ENCODE measurements at places on chromosomes 4 and X.

GRCh38 chr4:134540588-134540987, 339.0 kb upstream of the PABPC4L start:
- DNase-seq: no peak

DNA sequence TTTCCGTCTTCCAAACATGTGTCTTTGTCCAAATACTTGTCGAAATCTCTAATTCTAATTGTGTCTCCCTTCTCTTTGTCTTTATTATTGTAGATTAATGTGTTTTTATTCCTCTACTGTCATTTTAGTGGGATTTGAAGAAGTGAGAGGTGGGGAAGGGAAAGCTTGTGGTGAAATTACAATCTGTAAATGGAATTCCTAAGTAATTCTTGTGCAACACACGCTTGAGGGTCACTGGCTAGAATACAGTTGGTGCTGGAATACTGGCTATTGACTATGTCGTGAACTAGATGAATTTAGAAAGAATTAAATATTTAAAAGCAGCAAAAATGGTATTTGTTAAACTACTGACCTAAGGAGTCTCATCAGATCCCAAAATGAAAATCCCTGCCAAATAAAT, 10.7 kb upstream of the FNIP2 start:
- DNase-seq: no peak

- no peak for DNase-seq
Observed at GRCh38 chrX:154542723-154543424, 3.8 kb downstream of the G6PD start.

- DNase-seq: no peak
Observed at GRCh38 chr4:141713185-141713584, 76.8 kb downstream of the IL15 start.

DNA sequence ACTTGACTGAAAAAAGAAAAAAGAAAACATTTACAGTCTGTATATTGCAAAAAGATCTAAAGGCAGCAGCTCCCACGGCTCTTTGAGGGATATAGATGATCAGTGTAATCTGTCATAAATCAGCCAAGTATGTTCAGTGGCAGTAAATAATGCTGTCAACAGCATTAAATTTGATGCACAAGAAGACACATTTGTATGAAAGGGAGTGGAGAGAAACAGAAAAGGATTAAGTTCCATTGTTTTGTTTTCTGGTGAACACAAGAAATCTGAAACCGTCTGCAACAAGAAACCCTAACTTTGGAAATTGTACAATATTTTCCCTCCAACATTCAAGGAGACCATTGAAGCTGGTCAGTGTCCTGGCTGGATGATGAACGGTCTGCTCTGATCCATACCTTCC, 27.6 kb upstream of the C1QTNF7 start:
- peak; percentile 47 for DNase-seq

GRCh38 chr4:152679414-152680281, at the start of gene TMEM154:
TMEM154 (minus strand) TSS chr4:152679997; CDS start chr4:152679933, 64 bp downstream.
- DNase-seq: peak; percentile 82

DNA sequence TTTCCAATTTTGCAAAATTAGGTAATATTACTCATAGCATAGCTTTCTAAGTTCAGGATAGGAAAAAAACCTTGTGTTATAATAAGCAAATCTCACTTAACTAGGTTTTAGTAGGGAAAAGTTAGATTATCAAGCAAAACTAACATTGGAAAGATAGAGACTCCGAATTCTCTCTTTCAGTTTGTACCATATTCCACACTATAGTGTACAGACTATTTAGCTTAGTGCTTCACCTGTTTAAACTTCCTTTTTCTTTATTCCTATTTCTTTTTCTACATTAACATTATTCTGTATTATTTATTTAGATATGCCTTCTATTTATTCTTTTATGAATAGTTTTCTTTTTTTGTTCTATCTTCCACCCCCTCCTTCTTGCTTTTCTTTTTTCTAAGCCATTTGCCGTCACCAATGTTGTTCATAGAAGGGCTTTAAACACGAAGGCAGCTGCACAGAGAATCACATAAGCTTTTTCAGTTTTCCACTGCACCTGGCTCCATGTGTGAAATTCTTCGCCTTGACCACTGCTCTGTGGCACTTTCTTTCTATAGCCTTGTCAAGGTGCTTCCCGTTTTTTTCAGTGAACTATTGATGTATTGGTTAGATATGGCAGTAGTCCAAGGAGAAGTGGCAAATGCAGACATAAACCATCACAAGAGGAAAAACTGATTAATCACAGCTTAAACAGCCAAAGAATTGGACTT, 8.5 kb downstream of the PCDH10 start:
- no peak for DNase-seq

- no peak for DNase-seq
Observed at GRCh38 chr4:71827826-71828225, 43.9 kb upstream of the GC start.

- DNase-seq: no peak
Observed at GRCh38 chrX:53458082-53458481, 23.9 kb upstream of the HSD17B10 start.

GRCh38 chr4:145935253-145936141, 3.1 kb downstream of the ZNF827 start:
- no peak for DNase-seq

- DNase-seq: peak; percentile 19
Observed at GRCh38 chrX:8067754-8068462, 103.2 kb downstream of the VCX2 start.

DNA sequence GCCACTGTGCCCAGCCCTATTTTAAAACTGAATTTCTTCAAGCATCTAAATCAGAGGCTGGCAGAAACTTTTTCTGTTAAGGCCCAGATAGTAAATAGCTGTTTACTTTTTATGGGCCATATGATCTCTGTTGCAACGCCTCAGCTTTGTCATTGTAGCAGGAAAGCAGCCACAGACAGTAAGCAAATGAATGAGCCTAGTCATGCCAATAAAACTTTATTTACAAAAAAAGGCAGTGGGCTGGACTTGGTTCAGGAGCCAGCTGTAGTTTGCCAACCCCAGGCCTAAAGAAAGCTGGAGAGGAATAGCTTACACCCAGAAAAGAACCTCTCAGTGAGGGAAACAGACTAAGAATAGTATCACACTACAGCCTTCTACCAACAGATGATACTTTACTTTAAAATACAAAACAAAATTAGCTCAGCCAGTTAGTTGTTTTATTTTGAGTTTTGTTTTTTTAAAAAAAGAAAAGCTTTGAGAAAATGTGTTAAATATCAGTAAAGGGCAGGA, 25.5 kb downstream of the CHST7 start:
- no peak for DNase-seq

DNA sequence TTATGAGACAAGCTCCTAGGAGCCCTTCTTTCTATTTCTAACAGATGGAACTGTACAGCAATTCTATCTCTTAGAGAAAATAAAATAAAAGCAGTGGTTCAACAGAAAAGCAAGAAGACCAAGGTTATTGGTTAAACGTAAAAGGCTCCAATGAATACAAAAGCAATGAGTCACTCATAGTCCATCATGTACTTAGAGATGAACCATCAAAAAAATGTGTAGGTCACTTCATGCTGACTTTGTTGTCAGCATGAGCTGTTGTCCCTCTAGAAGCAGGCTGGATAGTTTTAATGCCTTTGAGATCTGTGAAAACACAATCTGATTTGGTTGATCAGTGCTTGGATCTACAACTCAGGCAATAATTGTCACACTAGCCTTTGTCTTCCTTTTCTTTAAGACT, 378.6 kb upstream of the ANXA10 start:
- no peak for DNase-seq

DNA sequence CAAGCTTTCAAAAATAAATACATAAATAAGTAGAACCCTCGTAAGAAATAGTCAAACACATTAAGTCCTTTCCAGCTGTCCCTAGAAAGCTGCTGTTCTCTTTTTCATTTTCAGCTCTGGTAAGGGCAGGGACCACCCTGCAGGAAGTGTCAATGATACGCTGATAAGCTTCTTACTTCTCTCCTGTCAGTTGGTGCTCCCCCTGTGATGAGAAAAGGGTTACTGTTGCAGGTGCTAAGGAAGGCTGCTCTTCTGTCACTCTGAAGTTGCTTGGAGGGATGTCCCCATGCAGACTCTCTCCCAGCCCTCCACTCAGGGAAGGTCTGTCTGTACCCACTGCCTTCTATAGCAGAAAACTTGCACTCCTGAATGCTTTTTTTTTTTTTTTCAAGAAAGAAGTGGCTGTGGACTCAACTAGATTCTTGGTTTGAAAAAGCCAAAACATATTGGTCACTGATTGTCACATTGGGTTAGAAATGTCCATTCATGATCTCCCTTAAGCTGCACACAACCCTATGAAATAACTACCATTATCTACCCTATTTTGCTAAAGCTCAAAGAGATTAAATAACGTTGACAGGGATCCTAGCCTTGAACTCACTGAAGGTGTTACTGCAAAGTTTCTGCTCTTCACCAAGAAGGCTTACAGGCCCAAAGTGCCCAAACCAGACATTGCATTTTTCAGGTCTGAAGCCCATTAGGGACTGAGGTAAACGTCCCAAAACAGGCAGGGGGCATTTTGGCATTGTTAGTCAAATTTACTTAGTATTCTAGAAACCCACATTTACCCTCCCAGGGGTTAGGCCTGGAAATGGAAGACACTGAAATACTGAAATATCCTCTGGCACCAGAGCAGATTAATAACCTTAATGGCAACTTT, 1.2 kb downstream of the CXCL3 start:
- DNase-seq: no peak

- no peak for DNase-seq
Observed at GRCh38 chrX:40424259-40424658, 156.5 kb upstream of the ATP6AP2 start.

DNA sequence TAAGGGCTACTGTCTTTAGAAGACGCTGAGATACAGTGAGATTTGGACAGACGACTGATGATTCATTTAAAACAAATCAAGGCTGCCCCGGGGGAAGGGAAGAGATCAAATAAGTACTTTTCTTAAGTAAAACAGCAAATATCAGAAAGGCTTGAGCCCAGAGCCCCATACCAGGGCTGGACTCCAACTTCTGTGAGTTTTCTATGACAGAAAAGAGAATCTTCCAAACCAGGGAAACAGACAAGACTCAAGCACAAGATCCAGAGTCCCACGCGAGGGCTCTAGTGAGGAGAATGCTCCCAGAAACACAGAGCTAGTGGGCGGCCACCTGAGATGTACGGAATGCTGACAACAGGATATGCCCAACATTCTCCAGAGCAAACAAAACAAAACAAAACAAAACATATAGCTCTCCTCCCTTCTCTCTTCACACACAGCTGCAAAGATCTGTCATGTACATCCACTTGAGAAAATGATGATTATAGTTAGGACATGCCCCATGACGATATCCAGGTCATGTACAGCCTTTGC, 13.1 kb downstream of the ACSL1 start:
- DNase-seq: no peak

- DNase-seq: no peak
Observed at GRCh38 chr4:26223155-26223554, 97.7 kb upstream of the RBPJ start.

- DNase-seq: no peak
Observed at GRCh38 chrX:69988955-69989394, 60.8 kb downstream of the AWAT2 start.

GRCh38 chr4:164572877-164573279, 181.1 kb upstream of the SMIM31 start:
- no peak for DNase-seq
